ENCODE measurements at places on chromosomes 7 and 10.
A peak's percentile ranks its signal among the peaks of the same experiment; 100 is the strongest.

GRCh38 chr10:60518745-60519144, 129.1 kb upstream of the ANK3 start:
- no peak for DNase-seq

- no peak for DNase-seq
Observed at GRCh38 chr10:29621161-29621560, 13.6 kb downstream of the SVIL start.

DNA sequence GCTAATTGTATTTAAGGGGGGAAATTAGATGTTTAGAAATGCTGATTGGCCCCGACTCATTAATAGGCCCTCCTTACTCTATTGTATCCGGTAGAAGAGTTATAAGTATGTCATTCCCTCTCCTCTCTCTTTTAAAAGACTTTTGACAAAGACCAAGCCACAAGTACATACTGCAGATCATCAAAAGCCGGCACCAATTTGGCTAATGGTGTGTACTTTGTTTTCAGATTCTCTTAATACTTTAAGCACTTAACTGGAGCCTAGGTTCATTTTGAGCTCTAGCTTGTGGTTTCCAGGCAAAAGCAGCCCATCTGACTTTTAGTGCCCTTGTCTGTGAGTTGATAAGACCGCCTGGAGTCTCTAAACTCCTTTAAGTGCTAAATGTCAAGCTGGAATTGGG, 210.0 kb upstream of the LYZL1 start:
- DNase-seq: no peak

DNA sequence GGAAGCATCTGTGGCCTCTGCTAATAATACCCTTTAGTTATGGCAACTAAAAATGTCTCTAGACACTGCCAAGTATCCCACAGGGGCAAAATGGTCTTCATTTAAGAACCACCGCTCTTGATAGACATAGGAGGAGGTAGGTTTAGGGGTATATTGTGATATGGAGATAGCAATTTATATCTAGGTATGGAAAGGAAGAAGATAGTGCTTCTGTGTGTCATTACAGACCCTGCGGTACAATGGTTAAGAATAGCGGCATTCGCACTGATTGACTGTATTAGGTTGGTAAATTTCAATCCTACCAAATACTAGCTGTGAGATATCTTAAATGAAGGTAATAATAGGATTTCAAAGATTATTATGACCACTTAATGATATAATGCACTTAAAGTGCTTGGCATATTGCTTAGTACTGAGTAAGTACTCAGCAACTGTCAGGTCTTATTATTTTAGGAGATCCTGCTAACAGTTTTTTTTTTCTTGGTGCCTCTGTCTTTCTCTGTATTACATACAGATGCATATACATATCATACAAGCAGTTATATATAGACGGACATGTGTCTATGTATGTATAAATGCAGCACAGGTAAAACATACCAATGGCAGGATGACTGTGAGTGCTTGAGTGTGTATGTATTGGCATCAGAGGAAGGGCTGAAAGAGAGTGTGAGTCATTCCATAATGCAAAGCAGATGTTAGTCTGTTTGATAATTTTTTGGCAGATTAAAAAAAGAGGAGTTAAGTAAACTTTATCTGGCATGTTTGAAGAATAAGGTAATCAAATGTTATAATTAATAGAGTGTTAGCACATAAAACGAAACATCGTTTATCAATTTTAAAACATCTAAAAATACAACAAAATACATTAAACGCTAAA, 50.0 kb upstream of the ITGB8 start:
- DNase-seq: no peak

- no peak for DNase-seq
Observed at GRCh38 chr10:96767611-96768010, 47.3 kb upstream of the PIK3AP1 start.

DNA sequence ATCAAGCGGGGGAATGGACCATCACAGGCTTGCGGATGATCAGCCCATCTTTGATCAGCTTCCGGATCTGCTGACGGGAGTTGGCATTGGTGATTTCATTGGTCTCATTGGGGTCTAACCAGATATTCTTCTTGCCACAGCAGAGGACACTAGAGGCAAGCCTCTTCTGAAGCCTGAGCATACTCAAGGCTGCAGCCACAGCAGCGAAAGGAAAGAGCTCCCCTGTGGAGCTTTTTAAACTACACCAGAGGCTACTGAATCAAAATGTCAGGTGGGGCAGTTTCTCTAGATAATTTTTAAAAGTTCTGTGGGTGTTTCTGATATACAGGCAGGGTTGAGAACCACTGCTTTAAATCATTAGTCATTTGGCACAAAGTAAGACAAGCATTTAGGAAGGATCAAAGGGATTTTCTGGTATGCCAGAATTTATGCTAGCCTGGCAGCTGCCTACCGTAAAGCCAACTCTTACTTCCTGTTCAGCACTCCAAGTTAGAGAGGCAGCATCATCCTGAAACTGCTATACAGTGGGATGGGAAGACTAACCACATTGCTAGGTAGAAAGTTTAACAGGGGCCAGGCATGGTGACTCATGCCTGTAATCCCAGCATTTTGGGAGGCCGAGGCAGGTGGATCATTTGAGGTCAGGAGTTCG, 7.0 kb downstream of the NAPEPLD start:
- DNase-seq: no peak

- no peak for DNase-seq
Observed at GRCh38 chr10:17061418-17061817, 68.2 kb downstream of the CUBN start.

DNA sequence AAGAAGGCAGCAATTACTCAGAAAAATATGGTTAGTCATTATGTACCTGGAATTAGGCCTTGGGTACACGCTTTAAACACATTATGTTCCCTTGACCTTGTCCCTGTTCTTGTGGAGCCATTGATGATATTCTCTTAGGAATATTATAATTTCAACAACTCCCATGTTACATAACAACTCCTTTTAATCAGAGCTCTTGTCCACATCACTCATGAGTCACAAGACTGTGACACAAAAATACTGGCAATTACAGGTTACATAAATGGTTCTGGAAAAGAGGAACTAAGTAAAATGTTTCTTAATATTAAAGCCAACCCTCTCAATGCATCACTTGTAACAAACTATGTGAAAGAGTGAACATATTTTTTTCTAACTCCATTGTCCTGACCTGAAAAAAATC, 143.8 kb upstream of the PCLO start:
- DNase-seq: no peak

DNA sequence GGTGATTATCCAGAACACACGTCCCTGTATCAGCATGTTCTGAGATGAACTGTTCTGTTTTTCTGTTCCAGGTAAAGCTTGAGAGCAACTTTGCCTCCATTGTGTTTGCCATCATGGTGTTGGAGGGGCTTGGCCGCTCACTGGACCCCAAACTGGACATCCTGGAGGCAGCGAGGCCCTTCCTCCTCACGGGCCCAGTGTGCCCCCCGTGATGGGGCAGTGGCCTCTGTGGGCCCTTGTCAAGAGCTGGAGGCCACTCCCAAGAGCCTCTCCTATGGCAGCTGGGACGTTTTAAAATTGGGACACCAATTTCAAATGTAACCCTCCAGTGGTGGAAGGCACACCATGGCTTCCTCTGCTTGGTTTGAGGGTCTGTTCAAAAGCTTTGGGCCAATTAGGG, 1.9 kb upstream of the NDUFB2 start:
- DNase-seq: no peak

DNA sequence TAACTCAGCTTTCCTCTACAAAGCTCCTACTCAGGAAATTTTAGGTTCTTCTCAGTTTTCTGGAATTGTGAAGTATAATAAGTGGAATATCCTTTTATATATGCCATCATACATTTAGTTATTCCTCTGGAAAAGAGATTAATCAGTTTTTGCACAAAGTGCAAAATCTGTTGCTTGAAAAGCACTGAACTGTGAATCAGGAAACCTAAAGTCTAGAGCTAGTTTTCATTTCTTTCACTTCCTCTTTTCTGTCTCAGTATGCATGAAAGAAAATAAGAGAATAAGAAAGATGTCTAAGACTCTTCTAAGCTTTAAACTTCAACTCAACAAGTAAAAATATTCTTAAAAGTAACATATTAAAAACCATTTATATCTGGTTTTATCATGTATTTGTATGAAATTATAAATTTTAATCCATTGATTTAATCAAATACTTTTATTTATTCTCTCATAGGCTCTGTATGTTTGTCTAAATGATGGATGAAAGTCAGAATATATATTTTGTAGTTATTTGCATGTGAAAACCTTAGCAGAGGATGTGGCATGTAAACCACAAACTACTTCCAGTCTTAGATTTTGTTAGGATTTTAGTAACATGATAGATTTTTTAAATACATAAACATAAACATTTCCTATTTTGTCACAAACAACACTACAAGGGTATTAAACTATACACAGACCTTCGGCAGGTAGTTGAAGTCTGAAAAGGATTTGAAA, 1073.0 kb downstream of the XPNPEP1 start:
- DNase-seq: no peak

DNA sequence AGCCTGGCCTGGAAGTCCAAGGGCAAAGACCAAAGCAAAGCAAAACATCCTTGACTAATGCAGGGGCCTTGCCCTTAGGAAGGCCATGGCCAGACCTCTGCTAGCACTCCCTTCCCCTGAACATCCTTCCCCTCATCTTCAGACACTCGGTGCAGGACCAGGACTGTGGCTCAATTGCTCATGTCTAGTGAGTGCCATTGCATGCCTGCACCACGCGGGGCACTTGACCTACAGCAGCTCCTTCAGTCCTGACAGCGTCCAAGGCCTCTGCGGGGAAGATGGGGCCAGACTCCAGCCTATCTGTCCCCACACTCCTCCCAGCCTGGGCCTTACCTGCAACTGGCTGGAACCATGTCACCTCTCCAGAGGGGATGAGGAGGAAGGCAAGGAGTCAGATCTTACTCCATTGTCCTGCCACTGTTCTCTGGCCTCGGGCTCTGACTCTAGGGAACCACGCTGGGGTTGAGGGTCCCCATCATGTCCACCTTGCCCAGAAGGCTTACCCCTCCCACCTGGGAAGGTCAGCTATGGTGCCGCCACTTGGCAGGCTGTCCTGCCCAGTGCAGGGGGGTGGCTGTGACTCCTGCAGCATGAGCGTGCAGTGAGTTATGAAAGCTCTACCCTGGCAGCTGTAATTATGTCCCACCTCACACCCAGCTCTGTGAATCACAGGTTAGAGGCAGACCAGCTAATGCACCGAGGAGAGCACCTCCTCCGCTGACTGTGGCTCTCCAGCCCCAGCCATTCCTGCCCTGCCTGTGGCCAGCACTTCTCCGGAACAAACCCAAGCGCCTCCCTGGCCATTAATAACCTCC, 16.1 kb downstream of the DRGX start:
- no peak for DNase-seq

DNA sequence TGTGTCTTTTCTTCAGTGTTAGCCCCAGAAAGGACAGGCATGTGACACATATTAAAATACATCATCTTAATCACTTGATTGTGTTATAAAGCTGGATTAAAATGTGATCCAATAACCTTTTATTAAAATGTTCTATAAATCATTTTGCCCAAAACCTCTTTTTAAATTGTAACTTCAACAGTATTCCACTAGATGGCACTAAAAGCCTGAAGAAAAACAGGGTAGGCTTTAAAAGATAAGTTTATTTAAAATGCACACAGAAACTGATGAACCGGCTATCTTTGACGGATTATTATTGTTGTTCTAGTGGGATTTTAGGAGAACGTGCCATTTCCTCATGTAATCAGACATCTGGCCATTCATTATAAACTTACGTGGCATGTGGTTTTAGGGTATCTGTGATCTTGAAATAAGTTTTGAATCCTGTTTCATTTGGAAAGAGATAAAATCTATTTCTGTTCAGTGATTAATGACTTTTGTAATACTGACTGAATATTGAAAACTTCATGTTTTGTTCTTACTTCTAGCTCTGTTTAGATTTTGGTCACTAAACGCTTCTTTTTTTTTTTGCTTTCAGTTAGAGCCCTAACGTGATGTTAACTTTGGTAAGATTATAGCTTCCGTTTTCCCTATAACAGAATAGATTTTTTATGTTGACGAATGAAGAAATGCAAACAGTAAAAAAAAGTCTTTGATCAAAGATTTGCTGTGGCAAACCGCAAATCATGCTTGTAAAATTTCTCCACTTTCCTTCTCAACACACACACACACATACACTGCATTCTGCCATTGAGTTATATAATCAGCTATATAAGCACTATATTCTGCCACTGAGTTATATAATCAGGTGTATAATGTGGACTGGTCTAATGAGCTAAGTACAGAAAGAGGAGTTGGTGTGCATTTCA, 13.6 kb downstream of the VPS50 start:
- DNase-seq: peak; percentile 22

- peak; percentile 83 for DNase-seq
Observed at GRCh38 chr7:32264702-32265284, 194.6 kb upstream of the PDE1C start.

GRCh38 chr10:2208106-2208505, 470.8 kb upstream of the ADARB2 start:
- DNase-seq: no peak

DNA sequence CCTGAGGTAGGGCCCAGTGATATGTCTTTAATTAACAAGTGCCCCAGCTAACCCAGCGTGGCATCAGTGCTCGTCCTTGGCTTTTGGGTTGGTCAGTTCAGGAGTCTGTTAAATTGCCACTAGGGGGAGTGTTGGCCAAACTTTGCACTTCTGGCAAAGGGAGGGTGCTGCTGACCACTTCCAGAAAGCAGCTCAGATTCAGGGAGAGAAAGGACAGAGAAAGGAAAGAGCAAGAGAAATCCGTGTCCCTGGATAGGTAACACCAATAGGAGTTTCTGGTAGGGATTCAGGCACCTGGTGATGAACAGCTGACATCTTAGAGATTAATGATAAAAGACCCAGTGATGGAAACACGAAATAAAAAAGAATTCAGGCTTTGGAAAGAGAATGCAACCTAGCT, 243.1 kb upstream of the AOAH start:
- peak; percentile 59 for DNase-seq

DNA sequence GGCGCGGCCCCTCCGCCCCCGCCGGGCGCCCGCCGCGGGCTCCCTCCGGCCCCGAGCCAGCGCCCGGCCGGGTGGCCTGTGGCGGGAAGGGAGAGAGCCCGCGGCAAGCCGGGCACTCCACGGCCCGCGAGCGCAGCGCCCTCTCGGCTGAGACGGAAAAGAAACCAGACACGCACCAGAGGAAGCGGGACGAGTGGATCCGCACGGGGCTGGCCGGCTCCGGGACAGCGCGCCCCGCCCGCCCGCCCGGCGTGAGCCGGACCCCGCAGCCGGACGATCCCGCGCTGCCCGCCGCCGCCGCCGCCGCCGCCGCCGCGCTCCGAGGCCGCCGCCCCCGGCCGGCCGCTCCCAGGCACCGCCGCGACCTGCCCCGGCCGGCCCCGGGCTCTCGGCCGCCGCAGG, 300 bp downstream of the ARHGAP21 start:
- no peak for DNase-seq

Data from foreskin melanocyte (primary cell).